Stimulated activated CD4-positive, alpha-beta T cell treated with anti-CD3 and anti-CD28 coated beads, Interleukin-4, amount 100 ng/mL, for 24 hours (primary cell): ENCODE measurements at places on chromosomes 3 and 15.
A peak's percentile ranks its signal among the peaks of the same experiment; 100 is the strongest.

DNA sequence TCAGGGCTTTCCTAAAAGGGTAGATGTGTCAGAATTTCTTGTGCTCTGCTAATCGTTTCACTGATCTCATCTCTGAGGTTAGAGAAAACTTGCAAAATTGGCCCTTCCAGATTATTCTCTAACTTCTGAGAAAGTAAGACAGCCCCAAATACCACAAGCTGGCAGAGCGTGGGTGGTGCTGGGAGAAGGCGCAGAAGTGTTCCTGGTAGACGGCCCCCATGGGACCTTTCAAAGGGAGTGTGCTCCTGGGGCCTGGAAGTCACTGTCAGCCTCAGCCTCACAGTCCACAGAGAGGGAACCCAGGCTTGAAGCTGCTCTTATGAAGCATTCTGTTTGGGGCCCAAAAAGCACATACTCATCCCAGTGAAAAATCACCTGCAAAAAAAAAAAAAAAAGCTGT is 86.5 kb upstream of the PFN2 start:
- no peak for DNase-seq

GRCh38 chr15:40295297-40295696 is 12.4 kb upstream of the ANKRD63 start:
- no peak for DNase-seq

GRCh38 chr3:106333911-106334618 is 465.3 kb upstream of the CBLB start:
- peak; percentile 72 for DNase-seq

- no peak for DNase-seq
Measured at GRCh38 chr3:17529677-17530076, 212.8 kb downstream of the TBC1D5 start.
